ENCODE measurements at places on chromosomes 6 and 20.

DNA sequence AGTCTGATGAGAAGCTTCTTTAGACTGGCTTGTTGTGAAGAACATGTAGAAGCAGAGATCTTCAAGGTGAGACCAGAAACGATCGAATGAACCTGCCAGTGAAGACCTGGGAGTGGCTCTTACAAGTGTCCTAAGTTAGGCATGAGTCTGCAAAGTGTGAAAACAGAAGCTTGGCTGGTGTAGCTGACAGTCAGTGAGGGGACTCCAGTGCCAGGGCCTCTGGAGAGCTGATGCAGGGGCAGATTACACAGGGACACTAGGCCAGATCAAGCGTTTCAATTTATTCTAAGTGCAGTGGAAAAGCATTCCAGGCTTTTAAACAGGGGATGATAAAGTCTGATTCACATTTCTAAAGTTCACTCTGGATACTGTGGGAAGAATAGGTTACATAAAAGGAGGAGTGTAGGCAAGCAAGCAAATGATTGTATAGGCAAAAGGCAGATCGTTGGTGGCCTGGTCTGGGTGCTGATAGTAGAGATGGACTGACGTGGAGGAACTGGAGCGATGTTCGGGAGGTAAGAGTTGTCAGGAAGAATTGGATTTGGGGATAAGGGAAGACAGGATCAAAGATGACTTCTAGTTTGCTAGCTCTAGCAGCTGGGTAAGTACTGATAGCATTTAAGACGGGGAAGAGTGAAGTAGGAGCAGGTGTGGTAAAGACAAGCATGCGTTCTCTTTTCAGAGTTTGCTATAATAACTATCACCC is 133.5 kb downstream of the MAN1A1 start:
- DNase-seq = no peak

DNA sequence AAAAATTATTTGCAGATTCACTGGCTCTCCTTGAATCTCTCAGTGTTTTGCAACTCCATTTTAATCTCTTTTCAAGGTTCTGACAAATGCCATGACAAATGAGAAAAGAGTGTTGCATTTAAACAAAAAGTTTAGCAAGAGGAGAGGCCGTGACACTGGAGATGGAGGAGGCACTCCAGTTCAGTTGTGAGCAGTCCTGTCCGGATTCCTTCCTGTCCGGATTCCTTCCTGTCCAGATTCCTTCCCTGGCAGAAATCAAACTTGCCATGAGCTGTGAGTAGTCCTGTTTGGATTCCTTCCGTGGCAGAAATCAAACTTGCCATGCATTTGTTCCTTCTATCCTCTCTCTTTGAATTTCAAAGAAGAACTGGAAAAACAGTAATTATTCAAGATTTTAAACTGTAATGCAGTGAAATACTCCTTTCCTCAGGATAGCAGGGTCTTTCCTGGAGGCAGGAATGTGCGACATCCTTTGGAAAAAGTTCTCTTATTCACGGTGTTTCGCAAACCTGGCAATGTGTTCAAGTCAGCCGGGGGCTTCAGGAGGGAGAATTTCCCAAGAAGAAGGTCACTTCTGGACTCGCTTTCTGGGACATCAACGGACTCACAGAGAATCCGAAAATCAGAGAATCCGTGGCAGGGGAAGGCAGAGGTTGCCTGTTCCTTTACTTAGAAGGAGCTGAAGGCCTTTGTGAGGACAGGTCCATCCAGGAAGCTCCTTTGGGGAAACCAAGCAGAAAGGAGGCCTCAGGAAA is 48.7 kb upstream of the DACT2 start:
- no peak for DNase-seq

DNA sequence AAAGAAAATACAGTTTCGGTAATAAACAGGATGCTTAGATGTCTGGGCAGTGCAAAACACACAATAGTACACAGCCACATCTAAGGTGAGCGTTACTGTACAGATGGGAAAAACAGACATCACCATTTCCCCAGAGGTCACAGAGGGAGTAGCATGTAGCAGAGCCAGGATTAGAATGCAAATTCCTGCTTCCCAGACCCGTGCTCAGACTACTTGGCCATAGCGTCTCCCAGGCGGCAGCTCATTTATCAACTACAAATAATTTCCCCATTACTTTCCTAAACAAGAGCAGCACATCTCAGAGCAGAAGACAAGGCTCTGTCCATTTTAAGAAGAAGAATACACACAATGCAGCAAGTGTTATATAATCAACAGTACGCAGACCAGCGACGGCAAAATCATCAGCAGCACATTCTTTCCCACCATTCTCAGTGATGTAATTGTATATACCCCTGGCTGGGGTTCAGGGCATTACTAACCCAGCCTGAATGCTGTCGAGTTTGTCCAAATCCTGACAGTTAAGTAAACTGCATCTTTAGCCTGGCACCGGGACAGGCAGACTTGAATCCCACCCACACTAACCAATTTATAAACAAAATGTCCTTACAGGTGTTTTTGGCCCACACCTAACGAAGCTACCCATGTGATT is 61.9 kb downstream of the CNKSR3 start:
- peak; percentile 74 for DNase-seq

DNA sequence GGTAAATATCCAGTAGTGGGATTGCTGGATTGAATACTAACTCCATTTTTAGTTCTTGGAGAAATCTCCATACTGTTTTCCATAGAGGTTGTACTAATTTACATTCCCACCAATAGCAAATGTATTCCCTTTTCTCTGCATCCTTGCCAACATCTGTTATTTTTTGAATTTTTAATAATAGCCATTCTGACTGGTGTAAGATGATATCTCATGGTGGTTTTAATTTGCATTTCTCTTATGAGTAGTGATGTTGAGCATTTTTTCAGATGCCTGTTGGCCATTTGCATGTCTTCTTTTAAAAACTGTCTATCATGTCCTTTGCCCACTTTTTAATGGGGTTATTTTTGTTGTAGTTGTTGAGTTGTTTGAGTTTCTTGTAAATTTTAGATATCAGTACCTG is 253.2 kb downstream of the HAO1 start:
- DNase-seq = no peak

GRCh38 chr20:44809380-44810060 is 826 bp downstream of the RIMS4 start:
- no peak for DNase-seq

- DNase-seq = no peak
Measured at GRCh38 chr6:71220466-71220865, 68.1 kb upstream of the OGFRL1 start.

- no peak for DNase-seq
Measured at GRCh38 chr6:28534306-28534705, 8.6 kb downstream of the GPX5 start.

DNA sequence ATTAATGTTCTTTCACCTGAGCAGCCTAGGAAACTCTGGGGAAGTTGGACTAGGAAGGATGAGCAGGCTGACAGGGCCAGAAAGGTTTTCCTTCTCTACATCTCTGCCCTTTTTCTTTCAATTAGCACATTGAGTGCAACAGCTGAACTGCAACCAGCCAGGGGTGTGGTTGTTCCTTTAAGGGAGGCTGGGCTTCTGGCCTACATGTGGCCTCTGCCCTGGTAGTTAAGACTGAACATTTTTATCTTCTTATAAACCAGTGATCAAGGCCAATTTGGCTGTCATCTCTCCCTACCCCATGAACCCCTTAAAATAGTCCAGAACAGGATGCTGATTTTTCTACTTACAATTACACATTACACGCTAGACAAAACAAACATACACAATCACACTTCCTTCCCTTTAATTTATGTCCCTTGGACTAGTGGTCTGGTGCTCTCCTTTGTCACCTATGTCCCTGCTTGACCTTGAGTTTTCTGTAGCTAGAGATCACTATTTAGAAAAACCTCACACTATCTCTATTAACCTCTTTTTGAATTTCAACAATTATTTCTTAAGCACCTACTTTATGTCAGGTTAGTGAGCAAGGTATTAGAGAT is 60.3 kb downstream of the RNF217 start:
- DNase-seq = no peak

GRCh38 chr20:63795178-63795830 is 35.8 kb downstream of the ZBTB46 start:
- no peak for DNase-seq

- no peak for DNase-seq
Measured at GRCh38 chr6:16851044-16851540, 89.8 kb upstream of the ATXN1 start.

- no peak for DNase-seq
Measured at GRCh38 chr6:42984924-42985475, 630 bp downstream of the PPP2R5D start.

DNA sequence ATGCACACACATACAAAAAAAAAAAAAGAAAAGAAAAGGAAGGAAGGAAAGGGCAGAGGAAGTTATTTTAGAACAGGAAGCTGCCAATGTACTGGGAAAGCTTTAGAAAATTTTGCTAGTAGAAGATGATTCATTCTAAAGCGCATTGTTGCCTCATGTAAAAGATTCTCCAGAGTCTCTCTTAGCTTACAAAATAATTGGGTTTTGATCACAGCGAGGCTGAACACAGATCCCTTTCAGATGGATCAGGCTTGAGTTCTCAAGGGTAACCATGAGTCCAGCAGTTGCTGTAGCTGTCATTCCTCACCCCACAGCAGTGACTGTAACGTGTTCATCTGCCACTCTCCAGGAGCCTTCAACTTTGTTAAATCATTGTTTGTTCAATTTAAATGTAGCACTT is 81.9 kb downstream of the PHACTR2 start:
- no peak for DNase-seq

DNA sequence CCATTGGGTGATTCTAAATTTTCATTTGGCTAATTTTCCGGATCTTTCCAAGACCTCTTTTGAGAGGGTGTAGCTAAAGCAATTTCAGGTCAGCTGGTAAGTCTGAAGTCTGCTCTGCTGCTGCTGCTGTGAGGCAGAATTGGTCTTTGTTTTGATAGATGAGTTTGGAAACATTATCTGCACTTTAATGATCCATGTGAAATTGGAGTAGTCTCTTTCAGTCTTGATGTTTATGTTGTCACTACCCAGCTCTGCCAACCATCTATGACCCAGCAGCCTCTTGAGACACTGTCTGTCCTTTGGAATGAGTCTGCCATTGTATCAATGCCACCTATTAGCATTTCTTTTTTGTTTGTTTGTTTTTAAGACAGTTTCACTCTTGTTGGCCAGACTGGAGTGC is 44.1 kb downstream of the TXNDC5 start:
- DNase-seq = no peak

GRCh38 chr20:59123678-59124255 is 39.9 kb upstream of the ZNF831 start:
- peak; percentile 33 for DNase-seq

- DNase-seq = no peak
Measured at GRCh38 chr6:114339706-114340105, 3.1 kb downstream of the HS3ST5 start.

GRCh38 chr20:51372176-51372803 is 170.2 kb downstream of the NFATC2 start:
- peak; percentile 82 for DNase-seq

DNA sequence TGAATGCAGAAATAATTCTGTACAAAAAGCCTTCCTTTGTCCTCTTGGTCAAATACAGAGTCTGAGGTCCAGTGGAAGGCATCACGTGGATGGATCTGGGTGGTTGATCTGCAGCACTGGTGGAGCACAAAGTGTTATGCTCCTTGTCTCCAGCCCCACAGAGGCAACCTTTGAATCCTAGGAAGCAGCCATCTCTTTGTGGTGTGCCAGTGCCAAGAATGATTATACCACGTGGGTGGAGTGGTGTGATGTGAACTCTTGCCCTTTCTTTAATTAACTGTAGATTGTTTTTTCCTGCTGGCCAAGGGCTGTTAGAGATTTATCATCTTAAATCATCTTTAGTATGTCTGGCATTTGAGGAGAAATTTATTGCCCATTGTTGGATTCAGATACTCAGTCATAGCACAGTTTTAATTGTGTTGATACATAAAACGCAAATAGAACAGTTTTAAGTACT is 31.1 kb downstream of the NCOA7 start:
- no peak for DNase-seq

GRCh38 chr20:35871259-35871771 is 83.0 kb downstream of the SCAND1 start:
- no peak for DNase-seq

DNA sequence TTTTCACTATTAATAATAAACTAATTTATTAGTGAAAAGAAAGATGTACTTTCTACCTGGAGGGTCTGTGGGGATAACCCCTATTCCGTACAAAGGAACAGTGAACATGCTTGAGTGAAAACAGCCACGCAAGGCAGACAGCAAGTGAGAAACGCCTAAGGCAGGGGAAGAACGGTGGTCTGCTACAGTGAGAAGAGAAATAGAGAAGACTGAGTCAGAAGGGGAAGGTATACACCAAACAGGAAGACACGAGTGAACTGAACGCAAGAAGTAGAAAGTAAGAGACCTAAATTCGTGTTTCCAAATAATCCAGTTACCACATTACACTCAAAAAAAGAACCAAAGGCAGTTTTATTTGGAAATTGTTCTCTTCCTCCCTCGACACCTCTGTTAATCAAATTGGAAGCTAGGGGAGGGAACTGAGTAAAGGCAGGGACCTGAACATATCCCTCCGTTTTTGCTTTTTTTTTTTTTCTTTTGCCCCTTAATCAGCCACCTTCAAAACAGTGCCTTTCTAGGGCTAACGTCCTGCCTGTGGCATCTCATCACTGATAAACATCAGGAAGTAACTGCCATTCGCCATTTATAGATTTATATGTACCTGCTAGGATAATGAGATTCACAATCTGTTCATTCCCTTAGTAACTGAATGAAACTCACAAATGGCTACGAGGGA is 48.9 kb downstream of the ATXN1 start:
- DNase-seq = no peak
